ENCODE measurements at places on chromosomes 2 and 18.

GRCh38 chr18:55275039-55275901, 312.7 kb downstream of the TCF4 start:
- peak; percentile 56 for DNase-seq

- DNase-seq, result no peak
Observed at GRCh38 chr2:237894396-237894979, 35.1 kb downstream of the RAMP1 start.

- no peak for DNase-seq
Observed at GRCh38 chr2:235066895-235067294, 115.1 kb downstream of the SH3BP4 start.

- DNase-seq, result no peak
Observed at GRCh38 chr2:95531254-95531771, 46.8 kb upstream of the TRIM43B start.

GRCh38 chr18:29309366-29309765, 1132.4 kb upstream of the CDH2 start:
- no peak for DNase-seq
